ENCODE measurements at places on chromosomes 12 and 14.

GRCh38 chr12:90611048-90611447, 343.9 kb downstream of the CCER1 start:
- DNase-seq, result no peak

- no peak for DNase-seq
These were observed 933.8 kb downstream of the TMEM121 start for GRCh38 chr14:106459971-106460730.

GRCh38 chr14:45362505-45362904, 109.5 kb upstream of the MIS18BP1 start:
- DNase-seq, result no peak

- DNase-seq, result no peak
These were observed 12.1 kb upstream of the PPP4R4 start for GRCh38 chr14:94161981-94162380.
